Activated naive CD8-positive, alpha-beta T cell treated with anti-CD3 and anti-CD28 coated beads for 36 hours (primary cell): ENCODE measurements at places on chromosomes 6 and 20. TPM values are rescaled to one million over a fixed set of nuclear protein-coding genes. Genes with fewer than 3 reads are reported as not detected.

DNA sequence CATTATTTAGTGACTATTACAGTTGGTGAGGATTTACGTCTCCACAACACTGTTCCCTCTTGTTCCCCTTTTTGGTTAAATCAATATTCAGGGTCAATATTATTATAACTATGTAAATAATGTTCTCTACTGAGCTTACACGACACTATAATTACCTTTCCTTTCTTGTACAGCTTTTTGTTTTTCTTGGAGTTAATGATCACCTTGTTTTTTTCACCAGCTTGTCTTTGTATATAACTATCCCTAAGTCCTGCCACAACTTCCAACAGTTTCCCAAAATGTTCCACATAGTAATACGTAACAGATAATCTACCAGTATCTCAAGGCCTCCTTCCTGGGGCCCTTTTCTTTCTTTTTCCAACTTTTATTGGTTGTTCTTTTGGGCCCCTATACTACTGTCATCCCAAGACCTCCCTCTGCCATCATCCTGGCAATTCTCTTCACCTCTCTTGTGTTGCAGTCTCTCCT lies 142.0 kb upstream of the SOX4 start:
- no peak for DNase-seq

- DNase-seq = peak; percentile 13
Measured at GRCh38 chr20:37903317-37904007, 535 bp downstream of the VSTM2L start.

- no peak for DNase-seq
Measured at GRCh38 chr6:138896104-138896756, 91.8 kb downstream of the REPS1 start.

GRCh38 chr6:87912102-87912501 lies 135.5 kb upstream of the SPACA1 start:
- no peak for DNase-seq

GRCh38 chr6:11439017-11439420 lies 98.5 kb upstream of the TMEM170B start:
- no peak for DNase-seq

DNA sequence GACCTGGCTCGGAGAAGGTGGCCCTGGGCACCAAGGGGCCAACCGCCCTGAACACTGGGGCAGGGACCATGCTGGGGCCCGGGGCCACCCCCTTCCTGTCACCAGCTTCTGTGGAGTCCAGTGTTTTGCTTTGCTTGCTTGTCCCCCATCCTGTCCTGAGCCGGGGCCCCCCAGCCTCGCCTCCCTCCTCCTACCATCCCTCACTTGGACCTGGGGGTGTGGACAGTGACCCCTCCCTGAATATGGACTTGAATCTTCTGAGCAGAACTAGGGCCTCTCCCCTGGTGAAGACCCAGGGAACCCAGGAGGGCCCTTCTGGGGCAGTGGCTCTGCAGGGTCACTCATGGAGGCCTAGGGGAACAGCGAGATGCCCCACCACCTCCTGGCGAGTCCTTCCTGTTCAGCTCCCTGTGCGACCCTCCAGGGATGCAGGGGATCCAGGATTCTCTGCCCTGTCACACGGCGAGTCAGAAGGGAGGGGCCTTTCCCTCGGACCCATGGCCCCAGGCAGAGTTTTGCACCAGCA lies 41.6 kb downstream of the VSTM2L start:
- no peak for DNase-seq

- no peak for DNase-seq
Measured at GRCh38 chr6:84061613-84062398, 28.2 kb downstream of the MRAP2 start.

DNA sequence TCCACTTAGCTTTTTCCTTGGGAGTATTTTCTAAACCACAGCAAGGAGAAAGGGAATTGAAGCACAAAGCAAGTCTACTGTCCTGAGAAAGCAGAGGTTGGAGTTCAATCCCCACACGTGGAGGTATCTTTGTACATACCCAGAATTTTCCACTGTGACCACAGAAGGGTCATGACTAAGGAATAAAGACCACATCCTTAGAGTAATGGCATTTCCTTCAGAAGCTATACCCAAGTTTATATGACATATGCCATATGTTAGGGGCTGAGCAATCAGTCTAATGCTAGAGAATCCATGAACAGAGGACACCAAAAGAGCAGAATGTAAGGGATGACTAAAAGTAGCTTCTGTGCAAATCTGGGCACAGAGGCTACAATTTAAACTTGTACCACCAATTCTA lies 46.4 kb downstream of the ATG5 start:
- no peak for DNase-seq

SNPH gene
- 3.2 TPM for total RNA-seq

LST1 gene
- total RNA-seq = 29.1 TPM

KCNK16 gene
- not detected for total RNA-seq

TTBK1 gene
- total RNA-seq = 0.14 TPM

WFDC11 gene
- not detected for total RNA-seq
